Skin of body (tissue), 3 donors: ENCODE measurements at places on chromosomes 11 and 22. TPM values are rescaled to one million over a fixed set of nuclear protein-coding genes. Genes with fewer than 3 reads are reported as not detected.

DNA sequence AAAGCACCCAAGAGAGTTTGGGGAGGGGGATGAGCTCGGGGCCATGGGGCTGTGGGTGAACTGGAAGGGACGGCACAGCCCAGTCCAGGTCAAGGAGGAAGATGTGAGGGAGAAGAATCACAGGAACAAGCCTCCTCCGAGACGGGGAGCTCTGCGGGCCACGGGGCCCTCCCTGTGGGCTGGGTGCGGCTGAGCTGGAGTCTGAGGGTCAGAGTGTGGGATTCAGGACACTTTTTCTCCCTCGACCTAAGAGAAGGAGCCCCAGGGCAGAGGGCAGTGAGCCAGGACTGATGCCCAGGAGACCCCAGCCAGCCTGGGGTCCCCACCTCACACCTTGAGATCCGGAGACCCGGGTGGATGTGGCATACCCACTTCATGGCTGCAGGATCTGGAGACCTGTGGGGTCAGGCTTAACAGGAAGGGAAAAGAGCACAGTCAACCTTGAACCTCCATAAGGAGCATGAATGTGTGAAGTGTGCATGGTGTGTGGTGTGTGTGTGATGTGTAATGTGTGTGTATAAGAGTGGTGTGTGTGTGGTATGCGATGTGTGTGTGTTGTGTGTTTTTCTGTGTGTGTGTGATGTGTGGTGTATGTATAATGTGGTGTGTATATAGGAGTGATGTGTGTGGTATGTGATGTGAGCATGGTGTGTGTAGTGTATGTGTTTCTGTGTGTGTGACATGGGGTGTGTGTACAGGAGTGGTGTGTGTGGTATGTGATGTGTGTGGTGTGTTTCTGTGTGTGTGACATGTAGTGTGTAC, 504.6 kb downstream of the BRD1 start:
- no peak for DNase-seq

DNA sequence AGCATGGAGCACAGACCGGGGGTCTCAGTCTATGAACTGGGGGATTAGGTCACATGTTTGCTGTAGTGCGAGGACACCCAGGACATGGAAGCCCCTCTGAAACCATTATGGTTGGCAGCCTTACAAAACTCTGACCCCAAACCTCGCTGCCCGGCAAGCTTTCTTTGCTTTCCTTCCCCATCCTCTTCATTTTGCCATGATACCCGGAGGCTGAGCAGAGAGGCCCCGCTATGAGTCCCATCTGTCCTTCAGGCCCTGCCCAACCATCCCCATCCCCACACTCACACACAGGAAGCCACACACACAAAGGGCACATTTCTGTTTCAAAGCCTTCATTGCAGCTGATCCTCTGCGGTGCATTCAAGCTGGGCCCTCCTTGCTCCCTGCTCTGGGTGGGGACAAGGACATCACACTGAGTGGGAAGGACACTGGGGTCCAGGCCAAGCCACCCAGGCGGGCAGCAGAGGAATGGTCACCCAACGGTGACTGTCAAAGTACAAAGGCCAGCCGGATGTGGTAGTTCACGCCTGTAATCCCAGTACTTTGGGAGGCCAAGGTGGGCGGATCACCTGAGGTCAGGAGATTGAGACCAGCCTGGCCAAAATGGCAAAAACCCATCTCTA, 176.5 kb downstream of the CTTN start:
- no peak for DNase-seq

DNA sequence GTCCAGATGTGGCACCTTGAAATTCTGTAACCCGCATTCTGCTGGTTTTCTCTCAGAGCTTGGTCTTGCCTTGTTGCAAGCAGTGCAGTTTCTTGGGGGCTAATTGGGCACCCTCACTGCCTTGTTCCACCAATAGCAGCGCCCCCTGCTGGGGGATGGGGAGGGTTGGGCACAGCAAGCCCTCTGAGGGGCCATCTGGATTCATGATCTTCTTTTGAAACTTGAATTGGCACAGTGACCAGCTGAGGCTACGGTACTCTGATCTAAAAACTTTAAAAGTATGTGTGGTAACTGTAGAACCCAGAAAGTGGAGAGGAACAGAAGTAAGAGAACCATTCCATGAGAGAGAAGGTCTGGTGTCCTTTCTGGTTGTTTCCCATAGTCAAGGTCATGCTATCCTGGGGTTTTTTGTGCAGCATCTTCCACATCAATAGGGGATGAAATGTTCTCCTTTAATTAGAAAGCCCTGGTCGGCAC, 64.2 kb downstream of the MED15 start:
- DNase-seq, result no peak

DNA sequence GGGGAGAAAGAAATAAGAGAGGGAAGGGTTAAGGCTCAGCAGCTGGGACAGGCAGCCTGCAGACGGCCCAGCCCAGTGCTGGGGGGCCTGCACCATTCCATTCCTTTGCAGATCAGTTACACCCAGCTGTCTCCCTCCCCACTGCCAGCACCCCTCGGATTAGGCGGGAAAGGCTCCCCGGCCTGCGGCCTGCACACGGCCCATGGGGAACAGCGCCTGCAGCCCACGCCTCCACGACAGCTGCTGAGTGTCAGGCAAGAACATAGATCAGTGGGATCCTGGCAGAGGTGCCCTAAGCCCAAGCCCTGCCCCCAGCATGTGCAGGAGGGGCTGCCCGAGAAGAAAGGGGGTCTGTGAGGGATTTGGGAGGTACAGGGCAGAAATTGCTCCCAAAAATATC, 65.8 kb upstream of the MYOD1 start:
- no peak for DNase-seq

- no peak for DNase-seq
Measured at GRCh38 chr11:122954455-122954854, 27.2 kb downstream of the BSX start.

MOGAT2 gene
- 9.6 TPM for total RNA-seq

NAALAD2 gene
- 11.4 TPM for total RNA-seq

CUL5 gene
- total RNA-seq, result 34.5 TPM
